ENCODE measurements at places on chromosomes 4 and X.

DNA sequence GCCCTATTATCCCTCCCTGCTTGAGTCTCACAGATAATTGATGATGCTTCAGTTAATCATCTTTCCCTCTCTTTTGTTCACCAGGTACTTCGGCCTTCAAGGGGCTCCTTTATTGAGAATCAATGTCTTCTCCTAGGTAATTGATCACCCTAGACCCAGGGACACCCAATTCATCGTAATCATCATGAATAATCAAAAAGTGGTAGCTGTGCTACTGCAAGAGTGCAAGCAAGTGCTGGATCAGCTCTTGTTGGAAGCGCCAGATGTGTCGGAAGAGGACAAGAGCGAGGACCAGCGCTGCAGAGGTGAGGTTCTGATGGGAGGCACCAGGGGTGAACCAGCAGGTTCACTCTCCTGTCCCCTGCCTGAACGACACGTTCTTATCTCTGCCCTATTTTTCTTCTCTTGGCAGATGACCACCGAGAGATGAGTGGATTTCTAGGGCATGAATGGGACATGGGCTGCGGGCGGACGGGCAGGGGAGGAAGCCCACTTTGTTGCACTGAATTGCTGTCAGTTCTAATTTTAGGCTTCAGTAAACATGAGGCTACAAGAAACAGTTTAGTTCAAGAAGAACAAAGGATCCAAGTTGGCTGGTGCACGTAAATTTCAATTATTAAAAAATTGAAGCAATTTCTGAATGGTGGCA is 80.5 kb downstream of the ALPK1 start:
- DNase-seq = no peak

- DNase-seq = no peak
Observed at GRCh38 chr4:183600189-183600685, 58.7 kb downstream of the RWDD4 start.

GRCh38 chr4:2458546-2459491 is 10.1 kb upstream of the RNF4 start:
- DNase-seq = no peak

GRCh38 chr4:174592985-174593335 is 70.7 kb upstream of the HPGD start:
- DNase-seq = no peak

All from suprapubic skin (tissue), 4 donors.